Stimulated activated CD8-positive, alpha-beta memory T cell treated with anti-CD3 and anti-CD28 coated beads, Interleukin-4, amount 100 ng/mL, for 4 hours (primary cell): ENCODE measurements at places on chromosomes 6 and 20.

DNA sequence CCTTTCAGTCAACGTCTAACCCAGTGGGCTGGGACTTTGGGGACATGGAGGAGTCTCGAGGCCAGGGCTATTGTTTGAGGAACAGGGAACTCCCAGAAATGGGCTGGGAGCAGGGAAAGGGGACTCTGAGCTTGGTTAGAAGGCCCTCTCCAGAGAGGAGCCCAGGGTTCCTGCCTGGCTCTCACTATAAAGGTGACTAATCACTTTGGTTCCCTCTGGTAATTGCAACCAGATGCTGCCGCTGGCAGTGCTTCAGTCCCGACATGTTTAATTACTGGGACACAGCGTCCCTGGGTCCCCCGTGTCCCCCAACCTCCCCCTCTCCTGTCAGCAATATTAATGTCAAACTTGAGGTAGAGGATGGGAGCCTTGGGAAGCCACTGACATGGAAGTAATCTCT, 5.0 kb upstream of the GDF5 start:
- DNase-seq: no peak

DNA sequence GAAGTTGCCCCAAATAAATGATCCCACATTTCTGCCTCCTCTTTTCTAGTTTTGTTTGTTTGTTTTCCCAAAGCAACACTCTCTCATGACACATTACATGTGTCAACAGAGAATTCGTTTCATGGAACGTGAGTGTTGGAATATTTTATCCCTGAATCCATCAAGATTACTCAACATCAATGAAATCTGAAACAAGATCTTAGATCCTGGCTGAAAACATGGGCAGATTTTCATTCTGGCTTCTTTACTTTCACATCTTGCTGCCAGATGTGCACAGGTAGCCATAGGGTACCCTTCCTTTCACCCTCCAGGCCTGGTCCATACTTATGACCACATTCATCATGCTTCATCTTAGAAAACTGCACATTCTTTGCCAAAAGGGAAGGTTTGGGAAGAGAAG, 347.0 kb downstream of the DOK5 start:
- no peak for DNase-seq

DNA sequence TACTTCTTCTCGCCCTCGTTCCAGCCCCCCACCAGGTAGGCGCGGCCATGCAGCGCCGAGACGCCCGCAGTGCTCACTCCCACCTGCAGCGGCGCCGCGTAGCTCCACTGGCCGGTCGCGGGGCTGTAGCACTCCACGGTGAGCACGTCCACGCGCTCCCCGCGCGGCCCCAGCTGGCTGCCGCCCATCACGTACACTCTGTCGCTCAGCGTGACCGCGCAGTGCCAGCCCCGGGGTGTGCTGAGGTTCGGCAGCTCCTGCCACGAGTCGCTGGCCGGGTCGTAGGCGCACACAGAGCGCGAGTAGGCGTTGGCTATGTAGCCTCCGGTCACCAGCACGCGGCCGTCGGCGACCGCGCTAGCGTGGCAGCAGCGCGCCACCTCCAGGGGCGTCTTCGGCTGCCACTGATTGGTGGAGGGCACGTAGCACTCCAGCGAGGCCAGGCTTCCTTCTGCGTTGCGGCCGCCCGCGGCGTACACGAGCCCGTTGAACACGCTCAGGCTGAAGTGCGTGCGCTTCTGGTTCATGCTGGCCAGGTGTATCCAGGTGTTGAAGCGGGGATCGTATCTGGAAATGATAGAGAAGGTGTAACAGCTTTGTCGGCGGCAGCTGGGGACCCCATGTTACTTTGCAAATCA, 13.7 kb downstream of the KLHL31 start:
- DNase-seq: peak; percentile 35

- no peak for DNase-seq
These were observed 30.4 kb downstream of the ZC3H12D start for GRCh38 chr6:149454346-149454848.

DNA sequence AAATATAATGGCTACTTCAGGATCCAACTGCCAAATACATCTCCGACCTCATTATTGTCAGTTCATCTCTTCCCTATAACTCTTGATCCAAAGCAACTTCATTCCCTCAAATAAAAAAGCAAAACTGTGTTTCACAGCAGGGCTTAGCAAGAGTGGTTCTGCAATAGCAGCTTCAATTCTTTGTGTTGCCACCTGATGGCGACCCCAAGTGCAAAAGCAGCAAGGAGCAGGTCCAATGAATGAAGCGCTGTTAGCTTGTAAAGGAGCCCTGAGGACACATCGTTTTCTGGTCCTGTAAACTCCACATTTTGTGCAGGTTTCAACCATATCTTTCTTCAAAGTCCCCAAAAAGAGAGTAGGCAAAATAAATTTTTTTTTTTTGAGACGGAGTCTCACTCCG, 19.6 kb downstream of the RTN4IP1 start:
- DNase-seq: no peak

- DNase-seq: no peak
These were observed 79.2 kb downstream of the EPM2A start for GRCh38 chr6:145656128-145656527.

- DNase-seq: no peak
These were observed 15.5 kb downstream of the ADGRF1 start for GRCh38 chr6:47026679-47027078.
